ENCODE measurements at places on chromosomes 3 and 15. TPM values are rescaled to one million over a fixed set of nuclear protein-coding genes. Genes with fewer than 3 reads are reported as not detected.

- DNase-seq, result no peak
- no peak overlapping the region for H3K27ac ChIP-seq
- peaks cover 7% of the 10 kb centered on the region for H3K27me3 ChIP-seq
- no peak overlapping the region for H3K4me3 ChIP-seq
- peaks cover 5% of the 10 kb centered on the region for H3K4me1 ChIP-seq
These were observed 108.8 kb downstream of the EPHB1 start for GRCh38 chr3:134903837-134904236.

DNA sequence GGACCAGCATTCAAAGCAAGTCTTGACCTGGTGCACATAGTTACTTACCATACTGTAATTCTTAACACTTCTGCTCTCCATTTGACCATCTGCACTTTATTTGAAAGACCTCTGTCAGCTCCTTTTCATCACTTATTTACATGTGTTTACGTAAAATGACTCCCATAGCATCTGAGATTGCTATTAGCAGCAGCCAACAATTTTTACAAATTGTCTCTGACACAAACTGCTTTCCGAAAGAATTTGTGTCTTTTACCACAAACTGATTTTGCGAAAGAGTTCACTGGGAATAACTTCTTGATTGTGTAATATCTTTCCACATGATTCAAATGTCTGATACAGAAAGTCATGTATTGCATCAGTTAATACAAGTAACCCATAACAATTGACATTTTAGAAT is 144.1 kb upstream of the PEX5L start:
- no peak overlapping the region for H3K4me3 ChIP-seq
- H3K4me1 ChIP-seq, result no peaks in the 10 kb centered on the region

- H3K36me3 ChIP-seq, result no peaks in the 10 kb centered on the region
- no peak overlapping the region for H3K4me3 ChIP-seq
- H3K4me1 ChIP-seq, result no peaks in the 10 kb centered on the region
- H3K27me3 ChIP-seq, result peaks cover 10% of the 10 kb centered on the region
- DNase-seq, result no peak
These were observed 121.0 kb downstream of the SSR3 start for GRCh38 chr3:156433910-156434309.

- peak; percentile 81 for DNase-seq
- H3K4me3 ChIP-seq, result peak overlapping the region; percentile 90
- H3K4me1 ChIP-seq, result peaks cover 26% of the 10 kb centered on the region
- H3K36me3 ChIP-seq, result peaks cover 20% of the 10 kb centered on the region
- H3K27me3 ChIP-seq, result no peaks in the 10 kb centered on the region
These were observed 835 bp downstream of the ARIH2 start for GRCh38 chr3:48919215-48920138.

DNA sequence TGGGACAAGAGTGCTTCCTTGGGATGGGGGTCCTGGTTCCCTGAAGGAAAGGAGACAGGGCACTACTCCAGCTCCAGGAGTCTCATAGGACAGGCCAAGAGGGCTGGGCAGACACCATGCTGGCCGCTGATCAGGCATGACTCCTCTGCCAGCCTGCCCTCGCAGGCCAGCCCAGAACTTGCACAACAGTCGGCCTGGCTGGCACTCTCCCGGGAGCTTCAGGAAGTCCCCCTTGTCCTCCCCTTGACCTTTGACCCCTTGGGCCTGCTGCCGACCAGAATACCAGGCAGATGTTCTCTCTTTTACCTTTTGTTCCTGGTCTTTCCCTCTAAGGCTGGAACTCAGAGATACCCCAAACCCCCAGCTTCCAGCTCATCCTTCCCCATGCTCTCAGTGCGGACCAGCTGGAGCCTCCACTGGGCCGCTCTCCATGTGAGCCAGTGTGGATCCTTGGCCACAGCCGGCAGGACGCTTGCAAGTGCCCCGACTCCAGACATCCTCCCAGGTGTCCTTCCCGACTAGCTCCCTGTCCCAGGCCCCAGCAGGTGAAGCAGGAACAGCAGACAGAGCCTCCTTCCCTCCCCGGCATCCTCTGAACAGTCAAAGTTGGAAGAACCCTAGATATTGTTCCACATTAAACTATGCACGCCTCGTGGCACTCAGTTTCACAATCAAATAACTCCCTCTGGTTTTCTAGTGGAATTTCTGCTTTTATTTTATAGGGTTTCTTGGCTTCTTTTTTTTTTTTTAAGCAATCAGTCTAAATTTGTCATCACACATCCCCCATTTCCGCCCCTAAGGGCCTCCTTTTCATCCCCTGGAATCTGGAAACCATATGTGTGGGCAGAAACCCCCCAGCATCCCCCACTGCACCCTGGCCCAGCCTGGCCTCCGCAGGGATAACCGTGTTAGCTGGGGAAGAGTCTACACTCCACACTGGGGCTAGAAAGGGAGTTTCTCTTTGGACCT is 15.7 kb downstream of the VPS18 start:
- no peak for DNase-seq
- H3K4me3 ChIP-seq, result no peak overlapping the region
- H3K27ac ChIP-seq, result no peak overlapping the region
- no peaks in the 10 kb centered on the region for H3K36me3 ChIP-seq

GRCh38 chr3:98361289-98361688 is 7.6 kb downstream of the OR5K4 start:
- H3K36me3 ChIP-seq, result peaks cover 3% of the 10 kb centered on the region
- H3K27ac ChIP-seq, result no peak overlapping the region
- H3K27me3 ChIP-seq, result peaks cover 3% of the 10 kb centered on the region
- no peaks in the 10 kb centered on the region for H3K4me1 ChIP-seq
- H3K4me3 ChIP-seq, result no peak overlapping the region
- DNase-seq, result no peak

GRCh38 chr3:195385526-195385925 is 57.3 kb downstream of the ACAP2 start:
- H3K27ac ChIP-seq, result no peak overlapping the region
- no peak for DNase-seq
- no peak overlapping the region for H3K4me3 ChIP-seq
- peaks cover 26% of the 10 kb centered on the region for H3K36me3 ChIP-seq

DNA sequence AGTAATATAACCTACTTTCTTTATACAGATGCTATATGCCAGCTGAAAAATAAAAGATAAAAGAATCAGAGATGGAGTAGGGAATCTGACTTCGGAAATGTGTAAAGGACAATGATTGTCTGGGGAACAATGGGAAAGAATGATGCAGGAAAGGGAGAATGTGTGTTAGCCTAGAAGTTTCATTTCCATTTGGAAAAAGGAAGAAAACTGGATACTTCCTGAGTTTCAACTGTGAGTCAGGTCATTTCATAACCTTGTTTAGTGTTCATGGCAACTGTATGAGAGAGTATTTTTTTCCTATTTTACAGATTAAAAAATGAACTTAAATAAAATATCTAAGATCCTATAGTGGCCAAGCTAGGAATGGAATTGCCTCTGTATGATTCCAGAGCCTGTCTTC is 261.3 kb upstream of the NECTIN3 start:
- DNase-seq, result no peak
- no peaks in the 10 kb centered on the region for H3K36me3 ChIP-seq
- H3K27ac ChIP-seq, result no peak overlapping the region
- H3K27me3 ChIP-seq, result peaks cover 21% of the 10 kb centered on the region
- no peak overlapping the region for H3K4me3 ChIP-seq

DNA sequence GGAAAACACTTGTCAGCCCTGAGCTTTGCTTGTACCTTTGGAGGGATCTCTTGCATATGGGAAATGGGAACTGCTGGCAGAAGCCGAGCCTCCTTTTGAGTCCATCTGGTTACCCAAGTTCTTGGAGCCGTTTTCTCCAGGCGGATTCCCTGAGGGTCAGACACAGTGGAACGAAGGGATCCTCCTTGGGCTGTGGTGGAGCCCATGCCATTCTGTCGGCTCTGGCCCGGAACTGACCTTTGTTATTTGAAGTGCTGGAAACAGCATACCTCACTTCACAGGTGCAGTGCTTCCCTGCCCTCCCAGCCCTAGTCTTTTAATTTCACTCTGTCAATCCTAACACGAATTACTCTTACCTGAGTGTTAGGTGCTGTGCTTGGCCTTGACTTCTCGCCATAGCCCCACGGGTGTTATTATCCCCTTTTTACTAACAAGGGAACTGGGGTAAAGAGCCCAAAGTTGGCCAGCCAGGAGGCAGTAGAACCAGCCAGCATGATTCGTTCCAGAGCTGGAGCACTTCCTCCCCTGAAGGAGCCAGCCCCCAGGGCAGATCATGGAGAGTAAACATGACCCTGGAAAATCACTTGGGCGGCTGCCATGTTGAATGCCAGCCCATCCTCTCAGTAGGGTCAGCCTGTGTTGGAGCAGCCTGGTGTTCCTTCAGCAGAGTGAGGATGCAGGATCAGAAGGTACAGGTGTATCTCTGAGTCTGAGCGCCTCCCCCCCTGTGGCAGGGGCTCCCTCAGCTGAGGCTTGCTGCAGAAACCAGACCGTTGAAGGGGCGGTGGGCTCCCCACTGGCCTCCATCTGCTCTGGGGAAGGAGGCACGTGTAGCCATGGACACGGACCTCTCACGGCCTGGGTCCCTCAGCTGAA is 143.2 kb downstream of the DNAJB8 start:
- H3K36me3 ChIP-seq, result no peaks in the 10 kb centered on the region
- no peaks in the 10 kb centered on the region for H3K27me3 ChIP-seq
- H3K4me3 ChIP-seq, result no peak overlapping the region
- no peak for DNase-seq

- H3K27me3 ChIP-seq, result peaks cover 5% of the 10 kb centered on the region
- H3K27ac ChIP-seq, result no peak overlapping the region
- no peak overlapping the region for H3K4me3 ChIP-seq
- no peak for DNase-seq
- H3K36me3 ChIP-seq, result no peaks in the 10 kb centered on the region
These were observed 1.4 kb downstream of the ACSBG1 start for GRCh38 chr15:78232951-78233350.

GRCh38 chr15:39213385-39213840 is 367.5 kb upstream of the THBS1 start:
- no peak overlapping the region for H3K4me3 ChIP-seq
- no peak for DNase-seq
- H3K27me3 ChIP-seq, result peaks cover 29% of the 10 kb centered on the region

GRCh38 chr3:87045473-87045872 is 54.5 kb upstream of the VGLL3 start:
- H3K4me3 ChIP-seq, result no peak overlapping the region
- no peak overlapping the region for H3K27ac ChIP-seq
- H3K27me3 ChIP-seq, result no peaks in the 10 kb centered on the region
- no peaks in the 10 kb centered on the region for H3K36me3 ChIP-seq

DNA sequence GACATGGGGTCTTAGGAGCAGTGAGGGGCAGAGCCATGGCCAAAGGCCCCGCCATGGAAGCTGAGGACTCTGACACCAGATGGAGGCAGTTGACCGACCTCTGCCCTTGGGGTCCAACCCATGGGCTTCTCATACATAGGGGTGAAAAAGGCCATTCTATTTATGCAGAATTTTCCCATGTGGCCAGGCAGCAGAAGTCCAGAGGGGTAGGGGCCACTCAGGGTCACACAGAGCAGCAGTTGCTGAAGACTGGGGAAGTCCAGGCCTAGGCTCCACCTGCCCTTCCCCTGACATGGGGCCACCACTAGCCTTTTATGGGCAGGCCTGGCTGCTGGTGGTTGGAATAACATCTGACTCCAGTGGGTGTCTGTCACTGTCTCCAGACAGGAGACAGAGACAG is 6.4 kb downstream of the PRSS50 start:
- no peaks in the 10 kb centered on the region for H3K36me3 ChIP-seq
- no peaks in the 10 kb centered on the region for H3K27me3 ChIP-seq
- no peaks in the 10 kb centered on the region for H3K4me1 ChIP-seq
- H3K27ac ChIP-seq, result no peak overlapping the region
- DNase-seq, result no peak
- no peak overlapping the region for H3K4me3 ChIP-seq

DNA sequence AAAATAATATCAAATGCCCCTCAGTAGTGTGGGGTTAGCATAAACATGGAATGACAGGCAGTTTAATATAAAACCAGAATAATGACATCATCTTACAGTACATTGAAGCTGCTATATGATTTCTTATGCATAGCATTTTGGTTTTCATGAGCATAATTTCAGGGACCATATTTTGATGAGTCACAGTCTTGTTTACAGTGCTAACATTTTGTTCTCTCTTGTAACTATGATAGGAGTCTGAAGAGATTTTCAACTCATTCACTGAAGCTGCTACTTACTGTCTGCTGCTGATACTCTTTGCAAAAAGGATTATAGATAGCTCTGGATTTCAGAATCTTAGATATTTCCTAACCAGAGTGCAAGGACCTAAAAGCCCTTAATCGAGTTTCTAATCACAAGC is 92.6 kb upstream of the CCDC54 start:
- no peak for DNase-seq
- no peaks in the 10 kb centered on the region for H3K4me1 ChIP-seq
- no peaks in the 10 kb centered on the region for H3K36me3 ChIP-seq
- peaks cover 12% of the 10 kb centered on the region for H3K27me3 ChIP-seq

DNA sequence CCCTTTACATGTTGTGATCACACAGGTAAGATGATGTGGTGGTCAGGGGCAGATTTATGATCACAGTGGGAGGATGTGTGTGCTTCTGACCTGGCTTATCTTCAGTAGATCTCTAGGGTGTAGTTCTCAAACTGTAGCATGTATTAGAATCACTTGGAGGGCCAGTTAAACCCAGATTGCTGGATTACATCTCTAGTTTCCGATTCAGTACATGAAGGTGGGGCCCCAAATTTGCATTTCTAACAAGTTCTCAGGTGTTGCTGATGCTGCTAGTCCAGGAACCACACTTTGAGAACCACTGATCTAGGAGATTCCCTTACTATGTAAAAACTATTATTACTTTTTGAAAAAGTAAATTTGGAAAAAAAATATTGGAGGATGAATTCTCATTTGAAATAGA is 199.3 kb upstream of the GOLIM4 start:
- no peak for DNase-seq
- no peaks in the 10 kb centered on the region for H3K36me3 ChIP-seq
- no peaks in the 10 kb centered on the region for H3K4me1 ChIP-seq
- no peak overlapping the region for H3K27ac ChIP-seq
- H3K27me3 ChIP-seq, result no peaks in the 10 kb centered on the region
- H3K4me3 ChIP-seq, result no peak overlapping the region

DNA sequence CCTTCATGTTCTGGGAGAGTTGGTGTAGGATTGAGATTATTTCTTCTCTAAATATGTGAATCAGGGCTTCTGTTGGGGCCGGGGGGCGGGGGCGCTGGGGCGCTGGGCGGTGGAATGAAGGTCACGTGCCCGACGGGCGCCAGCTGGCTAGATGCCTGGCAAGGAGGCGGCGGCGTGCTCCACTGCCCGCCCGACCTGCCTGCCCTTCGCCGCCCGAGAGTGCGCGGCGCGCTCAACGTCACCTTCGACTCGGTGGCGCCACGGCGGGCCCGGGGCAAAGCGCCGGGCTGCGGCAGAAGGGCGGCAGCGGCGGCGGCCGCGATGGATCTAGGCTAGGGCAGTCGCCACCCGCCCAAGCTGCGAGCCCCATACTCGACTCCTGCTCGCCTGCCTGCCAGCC is 47.0 kb upstream of the LHFPL4 start:
- no peaks in the 10 kb centered on the region for H3K36me3 ChIP-seq
- no peak overlapping the region for H3K4me3 ChIP-seq
- H3K4me1 ChIP-seq, result peaks cover 2% of the 10 kb centered on the region
- DNase-seq, result peak; percentile 31

GRCh38 chr15:66129586-66129985 is 124.0 kb downstream of the MEGF11 start:
- H3K4me3 ChIP-seq, result no peak overlapping the region
- no peaks in the 10 kb centered on the region for H3K27me3 ChIP-seq
- H3K4me1 ChIP-seq, result no peaks in the 10 kb centered on the region
- no peaks in the 10 kb centered on the region for H3K36me3 ChIP-seq
- DNase-seq, result no peak

GOLGA8G gene
- not detected for total RNA-seq

CFAP20DC gene
- 1.5 TPM for total RNA-seq

LYZL4 gene
- total RNA-seq, result not detected

PIGB gene
- total RNA-seq, result 14.0 TPM

B3GALNT1 gene
- 3.2 TPM for total RNA-seq

SNRK gene
- total RNA-seq, result 29.2 TPM

MEIS2 gene
- total RNA-seq, result 0.14 TPM

EAF2 gene
- total RNA-seq, result 13.4 TPM

CCR9 gene
- 0.20 TPM for total RNA-seq

EIF1B gene
- 42.3 TPM for total RNA-seq

CYP1A1 gene
- 4.9 TPM for total RNA-seq

All from activated CD8-positive, alpha-beta T cell treated with anti-CD3 and anti-CD28 coated beads for 36 hours (primary cell).